ENCODE measurements at places on chromosomes 7 and 10. TPM values are rescaled to one million over a fixed set of nuclear protein-coding genes. Genes with fewer than 3 reads are reported as not detected.

SPDYE8 gene
- 0.14 TPM for polyA plus RNA-seq

KCNMA1 gene
- polyA plus RNA-seq: 25.1 TPM

FBXO24 gene
- polyA plus RNA-seq: 0.38 TPM

COL28A1 gene
- polyA plus RNA-seq: not detected

WDFY4 gene
- polyA plus RNA-seq: not detected

DPP6 gene
- not detected for polyA plus RNA-seq

PLXNA4 gene
- 0.01 TPM for polyA plus RNA-seq

SAMD8 gene
- polyA plus RNA-seq: 16.9 TPM

ZNF736 gene
- 3.3 TPM for polyA plus RNA-seq

CFAP69 gene
- 3.1 TPM for polyA plus RNA-seq

GIMAP8 gene
- polyA plus RNA-seq: not detected

NEBL gene
- not detected for polyA plus RNA-seq

CDHR3 gene
- polyA plus RNA-seq: 2.8 TPM

NANOS1 gene
- 0.15 TPM for polyA plus RNA-seq

ENTPD1 gene
- 0.29 TPM for polyA plus RNA-seq

NRCAM gene
- polyA plus RNA-seq: 5.6 TPM

TYW1B gene
- polyA plus RNA-seq: 0.98 TPM

TMEM26 gene
- 0.04 TPM for polyA plus RNA-seq

TFAM gene
- polyA plus RNA-seq: 17.8 TPM

GIGYF1 gene
- polyA plus RNA-seq: 7.4 TPM

UBTD1 gene
- polyA plus RNA-seq: 29.8 TPM

MUC3A gene
- polyA plus RNA-seq: not detected

RAB19 gene
- polyA plus RNA-seq: not detected

ZNF804B gene
- polyA plus RNA-seq: not detected

SLC39A12 gene
- not detected for polyA plus RNA-seq

LIPK gene
- not detected for polyA plus RNA-seq

SPDYE18 gene
- not detected for polyA plus RNA-seq

CALCR gene
- not detected for polyA plus RNA-seq

TRIM24 gene
- polyA plus RNA-seq: 3.4 TPM

AKR1C2 gene
- 19.8 TPM for polyA plus RNA-seq

AEBP1 gene
- 46.6 TPM for polyA plus RNA-seq

SUN3 gene
- polyA plus RNA-seq: not detected

KCNK18 gene
- not detected for polyA plus RNA-seq

CLDN4 gene
- 0.10 TPM for polyA plus RNA-seq

CPA4 gene
- polyA plus RNA-seq: 11.9 TPM

CRTAC1 gene
- polyA plus RNA-seq: not detected

OPN1SW gene
- polyA plus RNA-seq: 2.2 TPM
